ENCODE measurements at places on chromosomes 7 and 10.

GRCh38 chr7:159048656-159049055 lies 96.0 kb downstream of the VIPR2 start:
- no peak for DNase-seq

- no peak for DNase-seq
These were observed 88.4 kb downstream of the POLR1F start for GRCh38 chr7:19620470-19620869.

GRCh38 chr10:24382045-24382444 lies 173.1 kb downstream of the KIAA1217 start:
- DNase-seq = no peak

DNA sequence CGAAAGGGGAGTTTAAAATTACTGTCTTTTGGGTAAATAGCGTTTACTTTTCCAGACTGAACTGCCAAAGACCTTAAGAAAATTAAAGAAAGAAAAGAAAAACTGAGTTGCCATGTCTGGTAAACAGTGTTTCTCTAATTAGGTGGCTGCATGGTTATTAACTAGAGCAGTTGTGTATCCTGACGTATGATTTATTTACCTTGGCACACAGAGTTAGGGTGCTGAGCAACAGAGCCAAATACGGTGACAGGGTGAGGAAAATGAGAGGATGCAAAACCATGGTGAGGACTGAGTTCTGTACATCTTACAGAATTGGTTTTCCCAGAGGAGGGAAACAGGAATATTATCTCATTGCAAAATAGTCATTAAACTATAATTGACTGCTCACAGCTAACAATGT lies 546.4 kb upstream of the FZD8 start:
- DNase-seq = no peak

DNA sequence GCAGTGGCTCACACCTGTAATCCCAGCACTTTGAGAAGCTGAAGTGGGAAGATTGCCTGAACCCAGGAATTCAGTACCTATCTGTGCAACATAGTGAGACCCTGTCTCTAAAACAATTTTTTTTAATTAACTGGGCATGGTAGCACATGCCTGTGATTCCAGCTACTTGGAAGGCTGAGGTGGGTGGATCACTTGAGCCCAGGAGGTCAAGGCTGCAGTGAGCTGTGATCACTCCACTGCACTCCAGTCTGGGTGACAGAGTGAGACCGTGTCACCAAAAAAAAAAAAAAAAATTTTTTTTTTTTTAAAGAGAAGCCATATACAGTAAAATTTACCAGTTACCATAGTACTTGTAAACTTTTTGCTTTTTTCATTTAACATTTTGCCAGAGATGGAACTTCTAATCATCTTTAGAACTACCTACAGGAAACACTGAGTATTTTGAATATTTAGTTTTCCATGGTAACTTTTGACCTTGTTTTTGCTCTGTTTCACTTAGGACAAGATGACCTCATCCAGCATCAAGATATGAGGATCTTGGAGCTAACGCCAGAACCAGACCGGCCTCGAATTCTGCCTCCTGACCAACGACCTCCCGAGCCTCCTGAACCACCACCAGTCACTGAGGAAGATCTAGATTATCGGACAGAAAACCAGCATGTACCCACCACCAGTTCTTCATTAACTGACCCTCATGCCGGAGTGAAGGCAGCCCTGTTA lies 40.6 kb downstream of the MPLKIP start:
- DNase-seq = no peak

- no peak for DNase-seq
These were observed 244.4 kb downstream of the DYNC1I1 start for GRCh38 chr7:96016735-96017134.

- DNase-seq = no peak
These were observed 5.8 kb upstream of the ZNF487 start for GRCh38 chr10:43430926-43431663.

DNA sequence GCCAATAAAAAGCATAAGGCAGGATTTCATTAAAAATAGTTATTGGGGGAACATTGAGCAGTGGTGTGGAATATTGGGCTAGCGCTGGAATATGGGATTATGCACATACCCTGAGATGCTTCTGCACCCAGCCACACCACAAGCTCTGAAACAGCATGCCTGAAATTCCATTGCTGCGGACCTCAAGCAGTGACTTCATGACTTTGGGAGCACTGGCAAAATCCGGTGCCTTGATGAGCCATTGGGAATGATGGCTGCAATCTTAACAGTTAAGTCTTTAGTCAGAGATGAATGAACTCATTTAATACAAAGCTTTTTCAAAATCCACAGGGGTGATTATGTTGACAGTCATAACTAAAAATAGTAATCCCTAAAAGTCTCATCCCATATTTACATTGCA lies 274.7 kb upstream of the MTPN start:
- no peak for DNase-seq

- DNase-seq = no peak
These were observed 121.3 kb downstream of the MPP7 start for GRCh38 chr10:28181478-28182096.

All from Kasumi-1 (cell line).